ENCODE measurements at places on chromosomes 5 and 9. TPM values are rescaled to one million over a fixed set of nuclear protein-coding genes. Genes with fewer than 3 reads are reported as not detected.

DNA sequence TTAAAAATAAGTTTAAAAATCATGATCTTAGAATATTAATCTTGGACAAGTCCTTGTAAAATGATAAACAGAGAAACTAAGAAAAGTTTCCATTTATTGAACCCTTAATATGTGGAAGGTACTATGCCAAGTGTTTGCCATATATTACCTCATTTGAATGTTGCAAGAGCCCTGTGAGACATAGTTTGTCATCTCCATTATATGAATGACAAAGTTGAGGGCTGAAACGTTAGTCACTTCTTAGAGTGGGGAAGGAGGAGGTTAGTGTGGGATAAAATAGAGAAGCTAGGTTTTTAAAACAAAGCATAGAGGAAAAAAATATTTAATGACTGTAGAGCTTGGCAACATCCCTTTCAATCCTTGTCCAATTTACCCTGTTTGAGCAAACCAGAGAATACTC lies 2.0 kb downstream of the TNC start:
- H3K4me1 ChIP-seq = peaks cover 37% of the 10 kb centered on the region
- DNase-seq = peak; percentile 3
- H3K27me3 ChIP-seq = no peaks in the 10 kb centered on the region

- DNase-seq = no peak
- no peaks in the 10 kb centered on the region for H3K4me1 ChIP-seq
- H3K36me3 ChIP-seq = peaks cover 7% of the 10 kb centered on the region
- H3K27ac ChIP-seq = no peak overlapping the region
Measured at GRCh38 chr9:3823842-3824475, 298.2 kb upstream of the RFX3 start.

GRCh38 chr5:45512521-45512920 lies 183.7 kb downstream of the HCN1 start:
- no peaks in the 10 kb centered on the region for H3K27me3 ChIP-seq
- DNase-seq = no peak
- no peaks in the 10 kb centered on the region for H3K36me3 ChIP-seq

- no peaks in the 10 kb centered on the region for H3K27me3 ChIP-seq
- H3K36me3 ChIP-seq = peaks cover 79% of the 10 kb centered on the region
- H3K4me3 ChIP-seq = no peak overlapping the region
- H3K4me1 ChIP-seq = peaks cover 19% of the 10 kb centered on the region
- no peak for DNase-seq
- peak overlapping the region; percentile 30 for H3K27ac ChIP-seq
Measured at GRCh38 chr5:149205625-149206523, 64.6 kb downstream of the ABLIM3 start.

DNA sequence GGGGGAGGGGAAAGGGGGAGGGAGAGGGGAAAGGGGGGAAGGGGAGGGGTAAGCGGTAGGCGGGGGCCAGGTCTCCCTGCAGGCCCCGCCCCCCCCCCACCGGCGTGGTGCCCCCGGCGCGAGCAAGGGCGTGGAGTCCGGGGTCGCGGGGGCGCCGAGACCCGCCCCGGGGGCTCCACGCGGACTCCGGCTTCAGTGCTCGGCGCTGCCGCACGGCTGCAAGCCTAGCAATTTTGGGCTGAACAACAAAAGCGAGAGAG lies 10.8 kb downstream of the C9orf50 start:
- H3K27ac ChIP-seq = peak overlapping the region; percentile 92
- H3K4me1 ChIP-seq = peaks cover 43% of the 10 kb centered on the region
- H3K27me3 ChIP-seq = no peaks in the 10 kb centered on the region
- no peak for DNase-seq
- no peaks in the 10 kb centered on the region for H3K36me3 ChIP-seq

GRCh38 chr5:124651663-124652513 lies 94.6 kb downstream of the ZNF608 start:
- peak overlapping the region; percentile 62 for H3K4me3 ChIP-seq
- no peaks in the 10 kb centered on the region for H3K27me3 ChIP-seq
- DNase-seq = peak; percentile 92

GRCh38 chr5:76547242-76547890 lies 75.8 kb downstream of the F2RL2 start:
- H3K27ac ChIP-seq = peak overlapping the region; percentile 2
- no peaks in the 10 kb centered on the region for H3K36me3 ChIP-seq
- no peak for DNase-seq

GRCh38 chr5:133524666-133525065 lies 87.7 kb downstream of the FSTL4 start:
- H3K4me1 ChIP-seq = no peaks in the 10 kb centered on the region
- no peaks in the 10 kb centered on the region for H3K36me3 ChIP-seq
- peaks cover 8% of the 10 kb centered on the region for H3K27me3 ChIP-seq
- DNase-seq = peak; percentile 72
- H3K4me3 ChIP-seq = no peak overlapping the region

- H3K27ac ChIP-seq = no peak within 1 kb of the TSS
- no peaks in the 10 kb centered on the region for H3K36me3 ChIP-seq
- no peaks in the 10 kb centered on the region for H3K4me1 ChIP-seq
- DNase-seq = no peak
- H3K27me3 ChIP-seq = peaks cover 17% of the 10 kb centered on the region
- no peak within 1 kb of the TSS for H3K4me3 ChIP-seq
Measured at GRCh38 chr5:174045470-174046025, at the start of gene NSG2. Gene NSG2 (plus strand): TSS chr5:174045706. CDS start chr5:174046756, 1,050 bp downstream.

DNA sequence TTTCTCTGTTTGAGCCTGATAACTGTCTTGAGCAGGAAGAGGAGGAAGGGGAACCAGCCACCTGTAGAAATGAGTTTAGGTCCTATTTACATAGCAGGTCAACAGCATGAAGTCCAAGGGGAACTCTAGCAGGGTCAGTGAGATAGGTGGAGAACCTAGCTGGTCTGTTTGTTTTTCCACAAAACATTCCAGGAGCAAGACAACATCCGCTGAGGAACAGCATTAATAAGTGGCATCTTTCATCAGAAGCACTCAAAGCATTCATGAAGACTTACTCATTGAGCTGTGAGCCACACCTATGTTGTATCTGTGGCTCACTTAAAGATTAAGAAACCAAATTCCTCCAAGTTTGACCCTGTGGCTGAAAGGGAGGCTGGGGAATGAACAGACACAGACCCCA lies 115.9 kb downstream of the ACTBL2 start:
- no peaks in the 10 kb centered on the region for H3K36me3 ChIP-seq
- H3K4me1 ChIP-seq = no peaks in the 10 kb centered on the region
- H3K27me3 ChIP-seq = no peaks in the 10 kb centered on the region
- DNase-seq = no peak
- no peak overlapping the region for H3K4me3 ChIP-seq
- H3K27ac ChIP-seq = no peak overlapping the region

PCDHGC4 gene
- total RNA-seq = 2.4 TPM

LCN9 gene
- not detected for total RNA-seq

SVEP1 gene
- total RNA-seq = 41.9 TPM

CDH18 gene
- under 0.01 TPM for total RNA-seq

OR13F1 gene
- total RNA-seq = not detected

PCDHA9 gene
- 0.23 TPM for total RNA-seq
